ENCODE measurements at places on chromosomes 2 and 18.

DNA sequence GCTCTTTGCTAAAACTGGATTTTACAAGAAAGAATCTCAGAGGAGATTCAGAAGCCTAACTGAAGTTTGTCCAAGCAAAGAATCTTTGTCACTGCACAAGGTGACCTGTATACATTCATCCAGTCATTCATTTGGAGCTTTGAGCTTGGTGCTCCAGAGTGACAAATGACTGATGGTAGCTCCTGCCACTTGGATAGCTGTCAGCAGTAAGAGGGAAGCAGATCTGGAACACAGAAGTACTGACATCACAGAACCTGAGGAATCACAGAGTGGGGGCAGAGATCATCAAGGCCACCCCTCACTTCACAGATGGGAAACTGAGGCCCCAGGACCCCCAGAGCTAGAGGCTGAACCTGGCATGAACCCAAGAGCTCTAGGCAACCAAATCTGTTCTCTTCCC lies 28.8 kb upstream of the IGFBP2 start:
- no peak for DNase-seq

DNA sequence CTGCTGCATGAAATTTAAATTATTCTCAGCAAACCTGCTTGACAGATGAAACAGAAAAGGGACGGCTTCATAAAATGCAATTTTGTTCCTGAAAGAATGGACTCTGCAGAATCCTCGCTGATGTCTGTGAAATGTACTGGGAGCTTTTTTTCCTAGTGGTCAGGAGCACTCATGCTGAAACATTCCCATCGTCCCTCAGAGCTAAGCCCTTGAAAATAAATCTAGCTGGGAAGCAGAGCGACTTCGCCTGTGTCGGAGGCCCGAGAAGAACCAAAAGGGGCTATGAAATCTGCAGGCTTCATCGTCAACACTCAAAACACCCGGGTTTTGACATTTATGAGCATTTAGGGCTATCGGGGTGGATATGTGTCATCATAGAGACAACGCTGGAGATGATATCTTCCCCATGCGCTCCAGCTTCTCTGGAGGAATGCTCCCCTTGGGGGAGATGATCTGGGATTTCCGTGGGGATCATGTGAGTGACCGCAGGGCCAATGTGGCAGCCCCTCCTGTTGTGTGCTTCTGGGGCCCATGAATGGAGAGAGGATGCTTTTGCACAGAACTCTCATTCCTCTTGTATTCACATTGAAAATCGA lies 182.3 kb downstream of the KLHL29 start:
- no peak for DNase-seq

- DNase-seq = no peak
These were observed 99.4 kb downstream of the NEDD4L start for GRCh38 chr18:58143386-58143785.

DNA sequence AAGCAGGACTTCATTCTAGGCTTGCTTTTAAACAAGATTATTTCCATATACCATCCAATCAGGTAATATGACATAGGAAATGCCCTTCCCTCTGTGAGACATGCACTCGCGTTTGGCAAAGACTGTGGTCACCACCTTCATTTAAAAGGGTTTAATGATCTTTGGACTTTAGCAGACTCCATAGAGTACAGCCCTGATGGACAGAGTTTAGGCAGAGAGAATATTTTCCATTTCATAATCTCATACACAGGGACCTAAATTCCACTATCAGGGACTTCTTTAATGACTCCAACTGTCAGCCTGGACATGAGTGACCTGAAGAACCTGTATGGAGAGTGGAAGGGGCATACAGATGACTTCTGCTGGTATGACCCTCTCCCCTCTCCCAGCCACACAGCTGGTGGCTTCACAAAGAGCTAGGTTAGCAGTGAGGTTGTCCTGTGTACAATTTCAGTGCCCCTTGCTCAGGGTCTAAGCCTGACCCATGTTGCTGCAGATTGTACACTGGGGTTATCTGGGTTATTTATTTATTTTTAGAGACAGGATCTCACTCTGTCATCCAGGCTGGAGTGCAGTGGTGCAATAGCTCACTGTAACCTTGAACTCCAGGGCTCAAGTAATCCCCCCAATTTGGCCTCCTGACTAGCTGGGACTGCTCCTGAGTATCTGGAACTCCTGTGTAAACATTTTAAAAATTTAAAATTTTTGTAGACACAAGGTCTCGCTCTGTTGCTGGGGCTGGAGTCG lies 59.2 kb downstream of the PTPRM start:
- no peak for DNase-seq

- DNase-seq = no peak
These were observed 81.5 kb downstream of the CD226 start for GRCh38 chr18:69866212-69866611.
